ENCODE measurements at places on chromosomes 6 and 20.

DNA sequence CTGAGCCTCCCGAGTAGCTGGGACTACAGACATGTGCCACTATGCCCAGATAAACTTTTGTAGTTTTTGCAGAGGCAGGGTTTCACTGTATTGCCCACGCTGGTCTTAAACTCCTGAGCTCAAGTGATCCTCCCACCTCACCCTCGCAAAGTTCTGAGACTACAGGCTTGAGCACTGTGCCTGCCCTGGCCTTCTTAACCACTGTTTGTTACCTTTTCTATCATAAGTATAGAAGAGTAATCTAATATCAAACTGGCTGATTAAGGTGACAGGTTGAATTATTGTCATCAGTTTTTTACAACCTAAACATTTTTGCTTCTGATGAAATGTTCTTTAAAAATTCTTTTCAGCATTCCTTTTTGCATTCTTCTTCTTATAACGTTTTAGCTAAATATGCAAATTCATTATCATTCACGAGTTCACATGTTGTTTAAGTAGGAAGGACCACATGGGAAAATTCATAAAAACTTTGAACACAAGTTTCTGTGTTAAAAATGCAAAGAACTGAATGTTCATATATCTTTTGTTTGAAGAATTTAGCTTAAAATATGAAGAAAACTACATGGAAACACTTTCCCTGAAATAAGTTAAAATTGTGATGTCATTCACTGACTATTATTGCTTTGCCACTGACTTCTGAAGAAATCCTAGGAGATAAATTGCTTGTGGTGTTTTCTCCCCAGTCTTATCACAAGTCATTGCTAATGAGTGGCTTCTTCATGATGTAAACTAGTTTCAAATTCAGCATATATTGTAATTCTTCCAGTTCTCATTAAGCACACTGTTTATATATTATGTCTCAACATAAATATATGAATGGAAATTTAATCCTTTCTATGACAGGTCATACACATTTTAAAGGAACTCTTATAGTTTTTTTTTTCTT lies 106.7 kb downstream of the ADGRB3 start:
- DNase-seq = no peak

- DNase-seq = no peak
These were observed 715.0 kb downstream of the TFAP2A start for GRCh38 chr6:9699888-9700287.

- no peak for DNase-seq
These were observed 183.3 kb upstream of the PDE10A start for GRCh38 chr6:165846123-165846966.

DNA sequence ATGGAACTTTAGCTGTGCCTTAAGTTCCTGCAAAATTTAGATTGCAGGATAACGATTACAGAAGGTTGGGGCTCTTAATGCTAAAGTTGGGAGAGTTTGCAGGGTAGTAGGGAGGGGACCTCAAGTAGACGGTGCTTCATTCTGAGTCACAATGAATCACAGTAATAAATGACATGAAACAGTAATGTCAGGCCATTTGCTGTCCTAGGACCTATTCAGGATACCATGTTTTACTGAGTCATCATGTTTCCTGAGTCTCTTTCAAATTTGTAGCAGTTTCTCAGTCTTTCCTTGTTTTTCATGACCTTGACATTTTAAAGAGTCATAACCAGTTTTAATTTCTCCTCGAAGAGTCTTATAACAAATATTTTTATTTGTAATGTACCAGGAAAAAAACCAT lies 406.9 kb upstream of the MAP3K7 start:
- DNase-seq = no peak

- DNase-seq = no peak
These were observed 15.2 kb upstream of the GDAP1L1 start for GRCh38 chr20:44231713-44232468.

GRCh38 chr6:108236791-108237190 lies 24.0 kb downstream of the SNX3 start:
- DNase-seq = no peak

DNA sequence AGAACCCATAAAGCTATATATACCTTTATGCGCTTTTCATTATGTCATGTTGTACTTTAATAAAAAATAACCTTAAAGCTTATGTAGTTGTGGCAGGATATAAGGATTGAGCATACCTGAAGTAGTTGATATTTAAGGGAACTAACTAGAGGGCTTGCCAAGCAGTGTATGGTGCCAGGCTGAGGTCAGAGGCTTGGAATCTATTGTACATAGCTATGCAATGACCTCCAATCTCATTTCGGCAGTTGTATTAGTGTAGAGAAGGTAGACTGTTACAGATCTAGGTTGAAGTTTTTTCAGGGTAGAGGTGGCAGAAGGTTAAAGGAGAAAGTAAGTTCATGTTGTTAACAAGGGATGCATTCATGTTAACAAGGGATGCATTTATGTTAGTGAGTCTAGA lies 397.7 kb upstream of the HS3ST5 start:
- DNase-seq = no peak

DNA sequence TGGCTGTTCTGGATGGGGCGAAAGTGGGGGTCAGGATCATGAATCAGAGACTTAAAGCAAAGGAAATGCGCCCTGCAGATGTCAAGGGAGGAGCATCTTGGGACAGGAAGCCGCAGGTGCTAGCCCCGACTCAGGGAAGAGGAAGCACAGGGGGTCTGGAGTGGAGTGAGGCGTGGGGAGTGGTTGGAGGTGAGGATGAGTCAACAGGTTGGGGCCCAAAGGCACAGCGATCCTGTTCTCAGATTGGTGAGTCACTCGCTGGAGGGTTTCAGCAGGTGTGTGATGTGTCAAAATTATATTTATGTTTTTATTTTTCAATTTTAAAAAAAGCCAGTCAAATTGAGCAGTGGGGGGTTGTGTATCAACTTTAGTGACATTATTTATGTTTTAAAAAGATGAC lies 19.0 kb downstream of the PACSIN1 start:
- DNase-seq = peak; percentile 36

- DNase-seq = no peak
These were observed 13.5 kb upstream of the CD2AP start for GRCh38 chr6:47464052-47464451.

DNA sequence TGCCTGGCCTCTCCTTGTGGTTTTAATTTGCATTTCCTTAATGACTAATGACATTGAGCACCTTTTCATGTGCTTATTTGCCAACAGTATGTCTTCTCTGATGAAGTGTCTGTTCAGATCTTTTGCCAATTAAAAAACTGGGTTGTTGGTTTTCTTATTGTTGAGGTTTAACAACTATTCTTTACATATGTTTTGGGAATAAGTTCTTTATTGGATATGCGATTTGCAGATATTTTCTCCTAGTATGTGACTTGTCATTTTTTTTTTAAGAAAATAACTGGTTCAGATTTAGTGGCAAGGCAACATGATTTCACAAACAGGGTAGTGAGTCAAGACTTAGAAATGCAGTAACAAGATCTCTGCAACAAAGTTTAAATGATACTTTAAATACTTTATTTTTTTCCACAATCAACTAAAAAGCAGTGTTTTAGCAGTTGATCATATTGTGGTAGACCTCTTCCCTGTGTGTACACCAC lies 67.8 kb downstream of the TIAM2 start:
- no peak for DNase-seq

- no peak for DNase-seq
These were observed 558.5 kb downstream of the CD83 start for GRCh38 chr6:14676064-14676463.

- DNase-seq = no peak
These were observed 50.9 kb upstream of the HLA-G start for GRCh38 chr6:29776684-29777083.

DNA sequence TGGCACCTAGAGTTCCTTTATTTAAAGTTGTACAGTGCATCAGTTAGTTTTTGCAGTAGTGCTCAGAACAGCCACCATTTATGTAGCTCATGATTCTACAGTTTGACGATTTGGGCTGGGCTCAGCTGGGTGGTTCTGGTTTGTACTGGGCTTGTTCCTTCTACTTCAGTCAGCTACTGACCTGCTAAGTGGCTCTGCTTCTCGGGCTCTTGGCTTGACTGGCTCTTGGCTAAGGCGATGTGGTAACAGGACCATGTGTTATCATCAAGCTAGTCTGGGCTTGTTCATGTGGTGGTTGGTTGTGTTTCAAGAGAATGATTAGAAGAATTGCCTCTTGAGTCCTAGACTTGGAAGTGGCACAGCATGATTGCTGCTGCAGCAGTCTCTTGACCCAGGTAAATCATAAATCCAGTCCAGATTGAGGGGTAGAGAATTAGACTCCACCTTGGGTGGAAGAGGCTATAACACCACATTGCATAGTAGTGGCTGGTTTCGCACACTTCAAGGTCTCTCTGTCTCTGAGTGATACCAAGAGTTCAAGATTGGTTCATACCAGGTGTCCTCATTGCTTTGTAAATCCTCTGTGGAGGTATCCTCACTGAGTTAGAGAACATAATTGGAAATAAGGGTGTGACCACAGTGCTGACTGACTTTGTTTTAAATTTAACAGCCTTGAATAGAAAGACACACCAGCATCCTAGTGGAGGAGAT lies 253.0 kb downstream of the ARID1B start:
- no peak for DNase-seq

GRCh38 chr6:154408891-154409500 lies 52.4 kb upstream of the IPCEF1 start:
- DNase-seq = no peak

GRCh38 chr20:17958373-17959256 lies 10.0 kb downstream of the SNX5 start:
- DNase-seq = no peak

- DNase-seq = no peak
These were observed 11.3 kb downstream of the NT5E start for GRCh38 chr6:85460921-85461797.

GRCh38 chr6:138339024-138339423 lies 38.7 kb upstream of the SMIM28 start:
- DNase-seq = no peak

- no peak for DNase-seq
These were observed 32.0 kb downstream of the CEP43 start for GRCh38 chr6:167031082-167031709.

DNA sequence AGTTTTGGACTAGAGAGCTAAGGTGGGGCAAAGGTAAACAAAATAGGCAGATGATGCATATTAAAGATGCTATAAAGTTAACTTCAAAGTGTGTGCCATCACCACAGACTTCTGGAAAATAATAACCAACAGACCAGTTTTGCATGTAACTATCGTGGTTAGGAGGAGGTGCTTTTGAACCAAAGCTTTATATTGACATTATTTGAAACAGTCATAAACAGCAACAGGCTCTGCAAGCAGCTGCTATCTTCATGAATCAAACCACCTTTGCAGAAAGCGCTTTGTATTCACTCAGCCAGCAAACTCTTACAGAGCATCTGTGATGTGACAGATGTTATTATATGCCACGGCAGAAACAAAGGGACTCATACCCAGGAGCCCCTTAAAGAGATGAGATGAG lies 81.9 kb downstream of the CRYBG1 start:
- no peak for DNase-seq

DNA sequence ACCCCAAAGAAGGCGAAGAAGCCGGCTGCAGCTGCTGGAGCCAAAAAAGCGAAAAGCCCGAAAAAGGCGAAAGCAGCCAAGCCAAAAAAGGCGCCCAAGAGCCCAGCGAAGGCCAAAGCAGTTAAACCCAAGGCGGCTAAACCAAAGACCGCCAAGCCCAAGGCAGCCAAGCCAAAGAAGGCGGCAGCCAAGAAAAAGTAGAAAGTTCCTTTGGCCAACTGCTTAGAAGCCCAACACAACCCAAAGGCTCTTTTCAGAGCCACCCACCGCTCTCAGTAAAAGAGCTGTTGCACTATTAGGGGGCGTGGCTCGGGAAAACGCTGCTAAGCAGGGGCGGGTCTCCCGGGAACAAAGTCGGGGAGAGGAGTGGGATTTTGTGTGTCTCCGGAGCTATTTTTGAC lies 69.6 kb downstream of the HFE start:
- DNase-seq = no peak

GRCh38 chr20:43565758-43566104 lies 6.9 kb downstream of the SGK2 start:
- no peak for DNase-seq

Measured in activated CD8-positive, alpha-beta memory T cell treated with anti-CD3 and anti-CD28 coated beads for 1 hour (primary cell).